Kidney epithelial cell (primary cell): ENCODE measurements at places on chromosomes 7 and 10. TPM values are rescaled to one million over a fixed set of nuclear protein-coding genes. Genes with fewer than 3 reads are reported as not detected.

GRCh38 chr7:158102897-158103296, 484.7 kb downstream of the PTPRN2 start:
- no peak for DNase-seq

Gene C1QL3
- 0.41 and 0.96 TPM in 2 replicates for total RNA-seq

- DNase-seq: peak; percentile 4
Measured at GRCh38 chr10:93006435-93007039, 54.1 kb upstream of the CYP26C1 start.

Gene ABCB4
- 6.4 and 6.6 TPM in 2 replicates for total RNA-seq

DNA sequence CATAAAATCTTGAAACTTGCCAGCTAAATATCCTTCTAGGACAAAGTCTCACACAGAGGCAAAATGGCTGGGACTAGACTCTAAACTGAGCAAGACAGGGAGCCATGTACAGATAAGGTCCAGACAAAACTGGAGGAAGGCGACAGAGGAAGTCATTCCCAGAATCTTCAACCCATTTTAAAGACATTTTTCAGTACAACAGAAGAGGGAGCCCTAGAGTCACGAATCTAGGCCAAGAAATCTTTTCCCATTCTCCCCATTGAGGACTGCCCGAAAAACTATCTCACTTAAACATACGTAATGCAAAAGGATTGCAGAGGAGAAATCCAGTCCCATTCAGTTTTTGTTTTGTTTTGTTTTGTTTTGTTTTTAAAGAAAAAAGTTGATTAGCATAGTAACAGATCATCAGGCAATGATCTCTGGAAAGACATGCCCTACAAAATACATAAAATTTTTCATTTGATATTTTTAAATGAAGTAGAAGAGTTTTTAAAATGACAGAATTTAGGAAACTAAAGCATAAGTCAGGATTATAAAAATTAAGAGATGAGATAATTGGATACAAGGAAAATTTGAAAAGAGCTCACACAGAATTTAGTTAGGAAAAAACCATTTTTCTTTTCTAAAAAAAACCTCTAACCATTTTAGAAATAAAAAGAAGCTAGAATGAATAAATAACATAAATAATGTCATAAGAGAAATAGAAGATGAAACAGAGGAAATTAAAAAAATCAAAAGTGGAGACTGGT, 16.9 kb upstream of the PRF1 start:
- DNase-seq: no peak

DNA sequence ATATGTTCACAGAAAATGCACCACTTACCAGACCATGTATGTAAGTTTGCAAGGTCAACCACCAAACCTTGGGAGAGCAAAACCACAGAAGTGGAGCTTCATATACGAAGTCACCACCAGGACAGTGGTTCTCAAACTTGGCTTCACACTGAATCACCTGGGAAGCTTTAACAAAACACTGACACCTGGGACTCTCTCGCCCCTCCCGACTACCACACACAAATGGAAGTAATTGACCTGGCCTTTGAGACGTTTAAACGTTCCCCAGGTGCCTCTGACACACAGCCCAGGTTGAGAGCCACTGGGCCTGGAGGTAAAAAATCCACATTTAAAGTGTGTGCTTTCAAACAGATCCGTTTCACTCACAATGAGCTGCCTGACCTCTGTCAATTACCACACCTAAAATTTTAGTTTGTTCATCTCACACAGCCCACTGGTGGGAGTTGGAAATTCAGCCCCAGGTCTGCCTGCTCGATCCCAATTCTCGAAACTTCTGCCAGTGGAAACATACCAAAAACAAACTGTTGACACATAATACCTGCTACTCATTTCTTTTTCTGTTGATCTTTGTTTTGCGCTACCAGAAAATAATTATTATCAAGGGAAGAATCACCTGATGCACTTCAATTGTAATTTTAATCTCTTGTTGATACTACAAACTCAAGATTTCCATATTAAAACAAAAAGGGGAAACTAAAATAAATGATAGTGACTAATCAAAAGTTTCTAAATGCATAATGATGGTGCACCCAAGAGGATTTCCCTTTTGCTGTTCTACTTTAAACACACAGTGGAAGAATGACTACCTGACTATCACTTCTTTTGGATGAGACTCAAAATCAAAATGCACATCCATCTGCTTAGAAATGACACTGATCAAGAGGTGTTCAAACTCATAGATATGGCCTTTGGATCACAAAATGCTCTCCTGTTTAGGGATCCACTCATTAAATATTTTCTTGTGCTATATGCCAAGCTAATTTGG, 26.6 kb downstream of the CDNF start:
- DNase-seq: no peak

- no peak for DNase-seq
Measured at GRCh38 chr7:73437621-73438416, 4.2 kb downstream of the FZD9 start.

Gene MAGI2
- total RNA-seq: 2.5 and 5.1 TPM in 2 replicates

Gene SPDYE2B
- total RNA-seq: not detected in 2 replicates

- DNase-seq: no peak
Measured at GRCh38 chr7:104838537-104839299, 175.3 kb upstream of the KMT2E start.

Gene CDHR3
- 0.55 and 0.96 TPM in 2 replicates for total RNA-seq

Gene HECW1
- 0.46 and 0.82 TPM in 2 replicates for total RNA-seq

GRCh38 chr7:45220846-45221618, 63.4 kb downstream of the RAMP3 start:
- DNase-seq: no peak

Gene COL13A1
- 0.41 and 1.7 TPM in 2 replicates for total RNA-seq

Gene NEURL1
- total RNA-seq: 1.3 and 2.1 TPM in 2 replicates

GRCh38 chr10:46536781-46537180, 19.7 kb downstream of the GPRIN2 start:
- no peak for DNase-seq

Gene CPA4
- total RNA-seq: 0.14 and 0.25 TPM in 2 replicates

Gene UCMA
- not detected in 2 replicates for total RNA-seq

DNA sequence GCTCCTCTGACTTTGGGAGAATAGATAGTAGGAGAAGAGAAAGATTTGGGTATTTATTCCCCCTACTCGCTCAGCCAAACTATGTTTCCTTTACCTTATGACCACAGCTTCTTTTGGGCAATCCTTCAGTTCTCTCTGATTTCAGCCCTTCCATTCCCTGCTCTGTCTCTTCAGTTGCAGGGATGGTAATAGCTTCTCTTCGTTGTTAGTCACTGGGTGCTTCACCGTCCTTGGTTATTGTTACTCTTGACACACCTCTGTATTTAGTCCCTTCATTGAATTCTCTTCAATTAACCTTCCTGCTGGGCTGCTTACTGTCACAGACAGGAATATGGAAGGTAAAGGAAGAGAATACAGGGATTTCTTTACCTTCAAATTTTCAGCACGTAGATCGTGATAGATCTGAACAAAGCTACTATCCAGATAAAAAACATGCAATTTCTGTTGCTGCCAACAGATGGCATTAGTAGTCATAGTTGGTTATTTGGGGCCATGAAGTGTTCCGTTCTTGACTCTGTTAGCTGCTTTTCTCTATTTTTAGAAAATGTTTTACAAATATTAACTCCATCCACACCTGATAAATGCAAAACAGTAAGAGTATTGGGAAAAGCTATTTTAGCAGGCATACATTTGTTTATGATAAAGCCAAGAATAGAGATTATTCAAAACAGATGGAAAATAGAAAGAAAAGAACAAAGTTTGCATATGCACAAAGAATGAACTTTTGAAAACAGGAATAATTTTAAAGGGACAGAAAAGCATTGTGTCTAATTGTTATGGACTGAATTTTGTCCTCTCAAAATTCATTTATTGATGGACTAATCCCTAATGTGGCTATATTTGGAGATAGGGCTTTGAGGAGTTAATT, 14.0 kb upstream of the PTTG1IP2 start:
- peak; percentile 9 for DNase-seq

DNA sequence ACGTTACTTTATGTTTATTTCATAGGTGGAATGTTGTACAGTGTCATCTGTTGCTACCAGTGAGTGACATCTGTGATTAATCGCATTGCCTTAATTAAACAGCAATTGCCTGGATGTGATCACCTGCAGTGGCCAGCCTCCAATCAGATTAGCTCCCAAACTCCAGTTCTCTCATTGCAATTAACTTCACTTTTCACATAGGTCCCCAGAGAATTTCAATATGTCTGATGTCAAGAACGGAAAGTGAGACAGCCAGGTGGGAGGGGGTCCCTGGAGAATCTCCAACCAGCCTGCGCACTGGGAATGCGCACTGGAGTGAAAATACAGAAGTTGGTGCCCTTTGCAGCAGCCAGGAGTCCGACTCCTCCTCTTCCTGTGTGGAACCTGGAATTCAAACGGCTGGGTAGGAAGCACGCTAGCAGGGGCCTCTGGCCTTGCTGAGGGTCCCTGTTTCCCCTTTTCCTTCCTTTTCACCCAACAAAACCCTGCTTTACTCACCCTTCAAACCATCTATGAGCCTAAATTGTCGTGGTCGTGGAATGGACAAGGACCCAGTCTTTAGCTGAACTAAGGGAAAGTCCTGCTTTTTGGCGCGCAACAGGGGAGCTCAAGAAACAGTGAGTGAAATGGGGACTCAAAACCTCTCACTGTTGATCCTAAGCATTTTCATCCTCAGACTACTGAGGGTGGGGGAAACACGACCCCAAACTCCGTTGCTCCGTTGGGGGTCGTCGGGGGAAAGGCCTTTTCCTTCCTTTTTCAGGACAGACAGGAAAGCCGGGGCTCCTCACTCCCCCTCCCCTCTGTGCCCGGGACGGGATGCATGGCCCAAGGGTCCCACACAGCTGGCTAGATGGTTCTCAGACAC, 1355.5 kb upstream of the LRRTM3 start:
- DNase-seq: peak; percentile 10

Gene DDX21
- total RNA-seq: 104 and 112 TPM in 2 replicates

DNA sequence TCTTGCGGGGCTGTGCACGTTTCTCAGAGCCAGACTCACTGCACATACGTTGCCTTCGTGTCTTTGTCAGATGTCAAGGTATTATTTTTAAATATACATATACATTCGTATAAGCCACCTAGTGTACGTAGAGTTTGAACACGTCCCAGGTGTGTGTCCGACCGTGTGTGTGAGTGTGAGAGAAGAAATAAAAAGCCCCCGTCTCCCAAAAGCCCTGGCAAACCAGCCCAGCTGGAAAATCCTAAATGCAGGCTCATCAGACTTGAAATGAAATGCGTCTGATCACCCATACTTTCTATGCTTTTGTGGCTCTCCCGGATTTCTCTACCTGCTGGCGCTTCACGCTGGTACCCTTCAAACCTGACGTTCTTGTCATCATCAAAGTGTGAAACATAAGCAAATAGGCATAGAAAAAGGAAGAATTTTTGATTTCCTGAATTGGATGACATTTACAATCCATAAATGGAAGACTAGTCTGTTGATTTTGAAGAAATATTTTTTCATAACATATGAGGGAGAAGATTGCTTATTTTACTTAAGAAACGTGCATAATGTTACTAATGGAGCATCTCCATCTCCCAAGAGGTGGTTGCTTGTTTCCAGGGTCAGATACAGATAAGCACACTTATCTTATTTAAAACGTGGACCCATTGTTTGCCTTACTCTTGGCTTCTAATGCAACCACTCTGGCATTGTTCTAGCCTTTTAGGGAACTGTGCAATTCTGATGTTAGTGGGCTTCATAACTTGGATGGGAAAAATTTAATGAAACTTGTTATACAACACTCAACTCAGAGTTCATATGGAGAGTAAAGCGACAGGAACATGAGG, 971 bp downstream of the PRKG1 start:
- no peak for DNase-seq

Gene OR6V1
- not detected in 2 replicates for total RNA-seq

- DNase-seq: no peak
Measured at GRCh38 chr7:2527505-2528467, 8.2 kb downstream of the LFNG start.

- DNase-seq: no peak
Measured at GRCh38 chr10:124408357-124408756, 10.4 kb downstream of the OAT start.

- no peak for DNase-seq
Measured at GRCh38 chr7:107427462-107427861, 42.4 kb upstream of the GPR22 start.

GRCh38 chr7:137820156-137820555, 26.6 kb downstream of the DGKI start:
- DNase-seq: no peak

Gene GPR15LG
- total RNA-seq: not detected in 2 replicates

GRCh38 chr7:90945104-90945787, 319.0 kb upstream of the FZD1 start:
- no peak for DNase-seq

- no peak for DNase-seq
Measured at GRCh38 chr10:82817676-82818422, 942.9 kb downstream of the NRG3 start.

GRCh38 chr10:68566351-68566750, 6.2 kb downstream of the TET1 start:
- no peak for DNase-seq

Gene PILRA
- total RNA-seq: 0.68 TPM in 1 of 2 replicates, not detected in the other

GRCh38 chr10:124654686-124655085, 89.5 kb downstream of the FAM53B start:
- no peak for DNase-seq

DNA sequence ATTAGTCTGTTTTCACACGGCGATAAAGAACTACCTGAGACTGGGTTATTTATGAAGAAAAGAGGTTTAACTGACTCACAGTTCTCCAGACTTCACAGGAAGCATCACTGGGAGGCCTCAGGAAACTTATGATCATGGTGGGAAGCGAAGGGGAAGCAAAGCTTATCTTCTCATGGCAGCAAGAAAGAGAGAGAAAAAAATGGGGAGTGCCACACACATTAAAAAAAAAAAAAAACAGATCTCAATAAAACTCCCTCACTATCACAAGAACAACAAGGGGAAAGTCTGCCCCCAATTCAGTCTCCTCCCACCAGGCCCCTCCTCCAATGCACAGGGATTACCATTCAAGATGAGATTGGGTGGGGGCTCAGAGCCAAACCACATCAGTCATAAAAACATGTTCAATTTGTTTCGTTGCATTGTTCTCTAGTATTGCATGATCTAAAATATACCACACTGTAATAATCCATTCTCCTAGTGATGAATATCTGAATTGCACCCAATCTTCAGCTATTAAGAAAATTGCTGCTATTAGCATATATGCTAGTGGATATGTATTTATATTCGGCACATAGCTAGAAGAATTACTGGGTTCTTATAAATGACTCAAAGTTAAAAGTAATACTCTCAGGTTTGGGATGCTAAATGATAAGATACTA, 328.9 kb upstream of the KCND2 start:
- no peak for DNase-seq

DNA sequence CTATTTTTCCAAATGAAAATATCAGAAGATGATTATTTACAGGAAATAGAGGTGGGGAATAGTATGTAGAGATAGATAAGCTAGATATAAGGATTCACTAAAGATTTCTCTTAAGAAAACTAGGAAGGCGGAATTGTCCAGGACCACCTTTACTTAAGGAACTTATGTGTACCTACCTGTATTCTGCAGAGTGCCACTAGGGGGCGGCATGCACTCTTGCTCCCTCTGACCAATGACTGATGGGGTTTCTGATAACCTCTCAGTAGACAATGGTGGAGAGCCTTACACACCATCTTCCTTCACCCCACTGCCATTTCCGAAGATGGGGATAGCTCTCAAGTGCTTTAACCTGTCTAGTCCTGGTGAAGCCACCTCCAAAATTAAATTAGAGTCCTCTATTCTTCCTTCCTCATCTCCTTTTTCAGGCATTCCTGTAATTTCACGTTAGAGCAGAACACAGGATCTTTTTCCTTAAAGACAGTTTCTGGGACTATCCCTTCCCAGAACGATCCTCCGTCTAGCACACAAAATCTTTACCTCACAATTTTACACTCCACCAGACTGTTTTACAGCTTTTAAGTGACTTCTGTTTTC, 453.1 kb downstream of the SORCS1 start:
- no peak for DNase-seq

Gene SPDYE11
- total RNA-seq: not detected in 2 replicates

- no peak for DNase-seq
Measured at GRCh38 chr7:63114371-63114985, 884.2 kb upstream of the ZNF722 start.

Gene CUTC
- total RNA-seq: 6.0 and 8.4 TPM in 2 replicates

Gene GNG11
- 12.6 and 14.8 TPM in 2 replicates for total RNA-seq

Gene WDR11
- total RNA-seq: 56.7 and 66.5 TPM in 2 replicates
